ENCODE measurements at places on chromosomes 16 and 17.
A peak's percentile ranks its signal among the peaks of the same experiment; 100 is the strongest.

DNA sequence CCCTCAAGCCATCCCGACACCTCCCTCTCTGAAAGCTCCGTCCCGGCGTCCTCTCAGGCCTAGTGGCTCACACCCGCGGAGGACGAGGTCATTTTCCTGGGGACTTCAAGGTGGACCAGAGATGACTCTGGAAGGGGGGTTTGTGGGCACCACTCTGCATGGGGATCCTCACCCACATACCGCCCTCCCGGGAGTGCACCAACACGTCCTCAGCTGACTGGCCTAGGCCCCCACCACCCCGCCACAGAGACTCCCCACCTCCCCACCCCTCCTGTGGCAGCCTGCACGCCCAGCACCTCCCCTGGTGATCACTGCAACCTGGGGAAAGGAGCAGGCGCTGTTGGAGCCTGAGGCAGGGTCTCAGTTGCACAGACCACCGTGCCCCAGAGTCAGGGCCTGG lies 2.4 kb upstream of the SOX8 start:
- no peak for DNase-seq

GRCh38 chr17:18187821-18188761 lies 4.5 kb downstream of the ALKBH5 start:
- DNase-seq = no peak

DNA sequence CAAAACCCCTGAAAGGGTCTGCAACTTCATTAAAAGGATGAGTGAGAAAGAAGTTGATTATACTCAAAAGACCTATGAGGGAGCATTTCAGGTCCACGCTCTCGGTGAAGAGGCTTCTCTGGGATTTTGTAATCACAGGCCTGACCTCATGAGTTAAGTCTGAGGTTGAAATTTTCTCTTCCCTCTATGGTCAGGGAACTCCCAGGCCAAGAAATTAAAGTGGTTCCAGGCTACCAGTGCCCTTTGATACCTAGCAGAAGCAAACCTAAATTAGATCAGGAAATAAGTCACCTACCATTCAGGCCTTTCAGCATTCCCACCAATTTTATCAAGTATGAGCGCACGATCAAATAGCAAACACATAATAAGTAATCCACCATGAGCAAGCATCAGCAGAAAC lies 27.9 kb downstream of the MBTD1 start:
- no peak for DNase-seq

DNA sequence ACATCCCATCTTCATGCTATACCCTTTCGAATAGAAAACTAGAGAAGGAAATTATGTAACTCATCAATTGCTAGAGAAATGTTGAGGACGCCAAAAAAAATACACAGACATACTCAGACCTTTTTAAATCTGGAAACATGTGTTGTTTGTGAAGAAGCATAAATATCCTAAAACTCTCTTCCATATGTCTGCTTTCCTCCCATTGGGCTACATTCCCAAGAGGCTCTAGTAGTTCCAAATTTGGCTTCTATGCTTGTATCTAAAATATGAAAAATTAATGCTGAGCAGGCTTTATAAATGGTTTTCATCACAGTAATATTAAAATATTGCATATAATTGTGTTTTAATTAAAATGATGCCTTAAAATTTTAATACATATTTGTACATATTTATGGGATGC lies 297.9 kb upstream of the PSMD7 start:
- no peak for DNase-seq

DNA sequence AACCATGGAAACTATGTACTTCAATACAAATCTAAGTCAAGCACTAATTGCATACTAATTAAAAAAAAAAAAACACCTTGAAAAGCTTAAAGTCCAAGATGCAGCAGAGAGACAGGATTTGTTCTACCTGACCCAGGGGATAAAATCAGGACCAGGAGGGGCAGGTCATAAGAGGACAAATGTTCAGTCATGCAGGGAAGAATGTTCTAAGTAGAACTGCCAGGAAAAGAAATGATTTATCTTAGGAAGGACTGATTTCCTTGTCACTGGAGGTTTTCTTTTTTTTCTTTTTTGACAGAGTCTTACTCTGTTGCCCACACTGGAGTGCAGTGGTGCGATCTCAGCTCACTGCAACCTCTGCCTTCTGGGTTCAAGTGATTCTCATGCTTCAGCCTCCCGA lies 9.1 kb upstream of the GHDC start:
- DNase-seq = no peak

DNA sequence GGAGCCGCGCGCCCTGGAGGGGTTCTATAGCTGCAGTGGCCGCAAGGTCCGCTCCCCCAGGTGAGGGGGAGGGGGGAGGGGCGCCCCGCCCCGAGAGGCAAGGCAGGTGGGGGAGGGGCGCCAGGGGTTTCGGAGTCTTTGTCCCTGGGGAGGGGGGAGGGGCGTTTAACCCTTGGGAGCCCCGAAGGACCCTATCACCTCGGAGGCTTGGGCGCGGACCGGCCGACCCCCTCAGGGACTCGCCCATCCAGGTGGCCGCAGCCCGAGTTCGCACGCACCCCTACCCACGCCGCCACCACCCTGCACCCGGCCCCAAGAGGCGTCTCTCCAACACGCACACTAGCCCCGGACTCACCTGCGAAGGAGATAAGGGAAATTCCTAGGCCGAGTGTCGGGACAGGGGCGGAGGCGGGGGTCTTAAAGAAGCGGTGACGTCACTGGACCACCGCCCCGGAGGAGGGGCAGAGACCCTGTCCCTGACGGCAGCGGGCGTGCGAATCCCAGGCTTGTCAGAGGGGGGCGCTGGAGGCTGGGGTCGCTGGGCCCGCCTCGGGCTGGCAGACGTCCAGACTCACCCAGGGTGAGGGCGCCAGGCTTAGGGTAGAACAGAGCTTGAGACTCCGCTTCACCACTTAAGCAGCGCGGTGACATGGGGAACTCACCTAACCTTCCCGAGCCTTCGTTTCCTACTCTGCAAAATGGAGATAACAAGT lies at the start of gene CLDN6:
TSS of gene CLDN6 (minus strand) at position 390 of the 713 bp plus-strand sequence. CDS start 2,162 bp downstream, outside the sequence.
- no peak for DNase-seq

- peak; percentile 44 for DNase-seq
Measured at GRCh38 chr17:76736349-76737081, 616 bp downstream of the SRSF2 start.

- DNase-seq = no peak
Measured at GRCh38 chr17:43105146-43105545, 20.0 kb downstream of the BRCA1 start.

DNA sequence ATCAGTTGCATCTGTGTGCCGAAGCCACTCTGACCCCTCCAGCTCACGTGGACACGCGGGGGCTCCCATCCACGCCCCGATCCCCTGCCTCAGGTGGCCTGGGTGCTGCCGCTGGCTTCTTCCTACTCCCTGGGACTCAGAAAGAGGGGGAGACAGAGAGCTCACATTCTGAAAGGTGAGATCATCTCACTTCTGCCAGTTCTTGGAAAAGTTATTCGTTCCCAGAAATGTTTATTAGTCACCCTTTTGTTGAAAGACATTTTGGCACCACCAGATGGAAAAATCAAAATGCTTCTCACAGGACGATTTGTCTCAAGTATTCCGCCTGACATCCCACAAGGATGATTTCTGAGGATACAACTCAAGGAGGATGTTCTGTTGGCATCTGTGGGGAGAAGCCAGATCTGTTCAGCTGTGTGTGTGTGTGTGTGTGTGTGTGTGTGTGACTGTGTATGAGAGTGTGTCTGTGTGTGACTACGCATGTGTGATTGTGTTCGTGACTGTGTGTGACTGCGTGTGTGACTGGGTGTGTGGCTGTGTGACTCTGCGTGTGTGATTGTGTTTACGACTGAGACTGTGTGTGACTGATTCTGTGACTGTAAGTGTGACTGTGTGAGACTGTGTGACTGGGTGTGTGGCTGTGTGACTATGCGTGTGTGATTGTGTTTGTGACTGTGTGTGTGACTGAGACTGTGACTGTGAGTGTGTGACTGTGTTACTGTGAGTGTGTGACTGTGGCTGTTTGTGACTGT lies 207.3 kb downstream of the NTN1 start:
- DNase-seq = no peak

- no peak for DNase-seq
Measured at GRCh38 chr16:4663465-4663776, 29.9 kb upstream of the NUDT16L1 start.

DNA sequence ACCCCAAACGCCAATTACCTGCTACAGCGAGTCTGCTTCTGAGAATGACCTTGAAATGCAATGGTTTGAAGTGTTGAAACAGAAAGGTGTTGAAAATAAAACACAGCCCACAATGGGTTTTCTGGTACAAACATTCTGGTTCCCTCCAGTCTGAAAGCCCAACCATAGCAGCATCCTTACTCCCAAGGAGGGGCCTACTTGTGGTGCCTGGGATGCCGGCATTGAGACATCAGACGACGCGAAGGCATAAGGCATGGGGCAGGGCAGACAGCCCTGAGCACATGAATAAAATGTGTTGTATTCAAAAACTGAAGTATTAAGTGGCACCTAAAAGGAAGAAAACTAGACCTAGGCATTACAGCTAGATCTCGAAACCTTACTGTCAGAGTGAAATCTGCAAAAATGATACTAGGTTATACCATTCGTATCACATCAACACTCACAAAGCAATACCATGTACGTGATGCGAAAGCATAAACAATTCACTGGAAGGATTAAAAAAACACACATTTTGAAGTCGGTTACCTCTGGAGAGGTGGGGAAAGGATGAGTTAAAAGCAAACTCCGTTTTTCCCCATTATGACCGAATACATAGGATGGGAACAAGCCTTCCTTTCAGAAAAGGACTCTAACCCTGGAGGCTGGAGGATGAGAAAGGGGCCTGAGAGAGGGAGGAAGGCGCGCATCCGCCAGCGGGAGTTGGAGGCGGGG lies 702 bp downstream of the NUDT21 start:
- peak; percentile 43 for DNase-seq

DNA sequence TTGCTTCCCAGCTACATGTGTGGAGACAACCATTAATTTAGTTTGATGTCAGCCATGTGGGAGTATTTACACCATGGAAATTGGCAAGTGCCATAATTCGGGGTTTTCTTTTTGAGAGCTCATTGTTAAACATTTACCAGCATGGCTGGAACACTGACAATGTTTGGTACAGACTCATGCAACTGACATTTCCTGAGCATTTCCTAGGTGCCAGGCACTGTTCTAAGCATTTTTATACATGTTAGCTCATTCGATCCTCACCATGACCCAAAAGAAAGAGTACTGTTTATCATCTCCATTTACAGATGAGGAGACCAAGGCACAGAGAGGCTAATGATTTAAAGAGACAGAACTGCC lies 86.9 kb downstream of the FOXL1 start:
- no peak for DNase-seq

- no peak for DNase-seq
Measured at GRCh38 chr17:82247856-82248671, 19.2 kb downstream of the SLC16A3 start.

GRCh38 chr16:29811896-29812665 lies at the start of gene PRRT2:
Gene PRRT2 (plus strand): TSS chr16:29812193. CDS start chr16:29813055, 862 bp downstream.
- DNase-seq = peak; percentile 50

DNA sequence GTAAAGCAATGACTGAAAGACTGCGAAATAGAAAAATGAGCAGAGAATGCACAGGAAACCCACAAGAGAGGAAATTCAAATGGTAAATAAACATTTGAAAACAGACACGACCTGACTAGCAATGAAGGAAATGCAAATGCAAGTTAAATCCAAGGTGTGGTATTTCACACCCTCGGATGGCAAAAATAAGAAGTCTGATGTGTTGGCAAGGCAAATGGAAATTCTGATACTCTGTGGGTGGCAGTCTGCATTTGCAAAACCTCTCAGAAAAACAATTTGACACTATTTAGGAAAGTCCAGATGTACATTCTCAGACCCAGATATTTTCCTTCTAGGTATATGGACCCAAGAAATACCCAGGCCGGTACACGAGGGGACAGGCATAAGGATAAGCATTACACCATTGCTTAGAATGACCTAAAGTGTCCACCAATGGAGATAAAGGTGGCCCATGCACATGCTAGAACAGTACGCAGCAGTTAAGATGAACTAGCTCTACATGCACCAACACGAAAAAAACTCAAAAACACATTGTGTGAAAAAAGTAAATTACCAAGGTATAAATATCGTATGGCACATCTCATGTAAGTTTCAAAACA lies 116.7 kb downstream of the GAS7 start:
- peak; percentile 20 for DNase-seq

DNA sequence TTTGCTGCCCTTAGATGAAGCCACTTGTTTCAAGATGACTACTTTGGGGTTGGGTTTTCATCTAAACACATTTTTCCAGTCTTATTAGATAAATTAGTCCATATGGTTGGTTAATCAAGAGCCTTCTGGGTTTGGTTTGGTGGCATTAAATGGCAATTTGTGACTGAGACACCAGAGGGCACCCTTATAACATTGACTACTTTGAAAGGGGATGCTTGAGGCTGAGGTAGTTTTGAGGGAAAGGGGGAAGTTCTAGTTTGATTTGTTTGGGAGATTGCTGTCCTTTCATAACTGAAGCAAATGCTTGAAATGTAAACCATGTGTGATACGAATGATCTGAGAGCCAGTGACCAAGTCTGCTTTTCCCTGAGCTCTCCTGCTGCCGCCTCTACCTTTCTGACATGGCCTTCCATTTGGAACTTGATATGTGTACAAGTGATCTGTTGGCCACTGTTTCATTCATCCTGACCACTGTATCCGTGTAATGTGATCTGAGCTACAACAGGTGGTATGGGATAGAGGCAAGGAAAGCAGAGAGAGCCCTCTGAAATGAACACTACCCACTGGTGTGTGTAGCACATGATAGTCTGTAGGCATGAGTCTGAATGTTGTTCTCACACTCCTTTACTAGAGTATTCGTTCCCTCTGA lies 5.8 kb upstream of the RARA start:
- no peak for DNase-seq

DNA sequence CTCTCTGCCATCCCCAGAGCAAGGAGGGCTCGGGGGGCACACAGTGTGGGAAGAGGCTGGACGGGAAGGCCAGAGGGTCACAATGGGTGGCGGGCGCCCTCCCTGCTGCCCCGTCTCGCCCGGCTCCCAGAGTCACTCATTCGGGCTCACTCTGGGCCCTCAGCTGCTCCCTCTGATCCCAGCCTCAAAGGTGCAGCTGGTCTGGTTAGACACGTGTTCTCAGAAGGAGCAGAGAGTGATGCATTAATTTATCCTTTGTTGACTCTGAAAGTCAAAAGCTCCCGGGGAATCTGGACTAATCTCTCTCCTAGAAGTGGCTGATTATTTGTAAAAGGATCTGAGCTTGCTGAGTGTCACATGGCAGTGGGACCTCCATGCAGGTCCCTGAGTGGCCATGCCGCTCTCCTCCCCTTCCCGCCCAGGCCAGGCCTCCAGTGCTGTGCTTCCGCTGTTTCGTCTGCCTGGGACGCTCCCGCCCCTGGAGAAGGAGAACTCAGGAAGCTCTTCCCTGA lies 87.5 kb downstream of the SEC14L1 start:
- DNase-seq = no peak

DNA sequence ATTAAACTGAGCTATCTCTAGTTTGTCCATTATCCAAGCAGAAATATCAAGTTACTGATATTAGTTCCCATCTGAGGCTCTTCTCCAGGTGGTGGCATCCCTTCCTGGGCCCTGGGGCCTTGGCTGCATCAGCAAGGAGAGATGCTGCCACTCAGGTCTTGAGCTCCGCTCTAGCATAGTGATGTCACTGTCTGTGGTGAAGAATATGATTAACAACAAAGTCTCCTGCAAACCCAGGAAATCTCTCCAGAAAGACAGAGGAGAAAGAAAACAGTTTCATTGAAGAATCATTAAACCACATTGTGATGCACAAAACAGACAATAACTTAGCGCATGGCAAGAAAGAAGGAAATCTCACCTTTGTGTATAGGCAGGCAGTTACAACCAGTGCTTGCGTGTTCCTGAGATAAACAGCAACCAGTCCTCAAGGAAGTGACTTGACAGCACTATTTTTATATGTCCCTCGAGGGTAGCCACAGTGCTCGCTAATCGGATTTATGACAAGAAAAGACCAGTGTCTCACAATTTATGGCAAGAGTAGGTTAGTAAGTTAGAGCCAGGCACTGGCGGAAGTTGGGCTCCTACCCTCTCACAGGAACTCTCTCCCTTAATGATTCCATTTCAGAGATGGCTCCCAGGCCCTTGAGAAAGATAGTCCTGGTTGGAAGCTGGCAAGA lies 151.1 kb downstream of the AHSP start:
- DNase-seq = no peak

Measured in T-helper 2 cell (primary cell).